ENCODE measurements at places on chromosomes 16 and 17.

GRCh38 chr16:46743232-46743719 lies 4.9 kb downstream of the MYLK3 start:
- DNase-seq = no peak

DNA sequence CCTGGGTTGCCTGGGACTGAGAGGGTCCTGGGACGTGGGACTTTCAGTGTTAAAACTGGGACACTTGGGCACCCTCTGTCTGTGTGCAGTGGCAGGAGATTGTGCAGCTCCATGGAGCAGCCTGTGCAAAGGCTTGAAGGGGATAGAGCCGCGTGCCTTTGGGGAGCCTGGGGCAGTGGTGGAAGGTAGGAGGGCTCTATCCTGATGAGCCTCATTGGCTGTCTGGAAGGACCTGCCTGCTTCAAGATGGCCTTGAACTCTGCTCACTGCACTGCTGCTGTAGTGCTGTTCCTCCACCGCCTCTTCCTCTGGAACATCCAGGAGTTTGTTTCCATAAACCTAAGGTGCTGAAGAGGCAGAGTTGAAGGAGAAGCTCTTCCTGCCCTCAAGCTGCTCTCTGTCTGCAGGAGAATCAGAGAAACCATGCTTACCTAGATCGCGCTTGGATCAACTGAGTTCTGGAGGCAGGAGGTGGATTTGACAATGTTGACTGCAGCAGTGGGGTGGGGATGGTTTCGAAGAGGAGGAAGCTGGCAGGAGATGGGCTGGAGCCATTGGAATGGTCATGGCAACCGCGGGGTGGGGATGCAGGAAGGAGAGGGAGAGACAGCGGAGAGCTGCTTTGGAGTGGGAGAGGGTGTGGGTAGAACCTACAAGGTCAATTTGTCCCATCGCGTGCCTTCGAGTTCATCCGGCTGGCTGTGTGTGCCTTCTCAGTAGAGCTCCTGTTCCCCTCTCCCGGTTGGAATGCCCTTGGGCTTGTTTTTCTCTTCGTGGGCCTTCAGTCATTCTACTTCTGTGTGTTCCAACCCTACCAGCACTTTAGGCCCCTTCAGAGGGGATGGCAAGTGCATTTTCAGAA lies 3.7 kb downstream of the RMI2 start:
- DNase-seq = no peak

DNA sequence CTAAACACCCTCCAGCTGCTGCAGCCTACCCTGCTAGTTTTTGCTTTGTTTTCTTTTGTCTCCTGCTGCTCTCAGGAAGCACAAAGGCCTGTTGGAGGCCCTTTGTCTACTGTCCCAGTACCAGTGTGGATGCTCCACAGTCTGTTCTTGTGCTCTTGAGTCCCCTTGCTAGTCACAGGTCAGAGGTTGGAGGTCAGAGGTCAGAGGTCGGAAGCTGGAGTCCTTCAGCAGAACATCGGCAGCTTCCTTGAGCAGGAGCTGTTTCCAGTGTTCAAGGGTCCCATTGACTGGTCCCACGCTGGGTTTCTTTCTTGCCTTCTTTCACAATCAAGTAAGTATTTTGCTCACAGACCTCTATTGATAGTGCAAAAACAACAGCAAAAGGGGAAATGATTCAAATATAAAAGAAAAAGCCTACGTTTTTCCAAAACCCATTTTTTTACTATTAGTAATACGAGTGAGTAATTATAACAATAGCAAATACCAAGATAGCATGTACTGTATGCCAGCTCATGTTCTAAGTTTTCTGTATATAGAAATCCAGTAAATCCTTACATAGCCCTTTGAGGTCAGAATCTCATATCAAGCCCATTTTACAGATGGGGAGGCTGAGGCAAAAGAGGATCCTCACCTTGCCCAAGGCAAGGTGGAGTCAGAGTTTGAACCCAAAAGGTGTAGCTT lies 10.9 kb upstream of the IL34 start:
- no peak for DNase-seq

- DNase-seq = no peak
Observed at GRCh38 chr16:2686912-2687507, 4.7 kb downstream of the KCTD5 start.

GRCh38 chr16:13994239-13995106 lies 74.5 kb downstream of the ERCC4 start:
- DNase-seq = no peak

- DNase-seq = no peak
Observed at GRCh38 chr17:56184650-56185049, 31.4 kb downstream of the ANKFN1 start.

DNA sequence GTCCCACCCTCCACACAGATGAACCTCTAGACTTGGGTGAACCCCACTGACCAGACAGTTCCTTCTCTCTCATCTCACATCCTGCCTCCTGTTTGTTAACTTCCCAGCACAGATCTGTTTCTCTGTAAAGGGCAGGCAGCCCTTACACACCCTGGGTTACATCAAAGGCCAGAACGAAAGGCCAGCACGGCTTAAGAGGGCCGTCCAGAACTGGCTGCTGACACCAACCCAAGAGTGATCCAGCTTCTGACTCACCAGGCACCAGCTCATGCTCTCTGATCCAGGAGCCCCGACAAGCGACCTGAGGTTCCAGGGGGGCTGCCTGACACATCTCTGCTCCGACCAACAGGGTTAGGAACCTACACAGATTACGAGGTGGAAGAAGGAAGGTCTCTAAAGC lies 86.9 kb downstream of the MRM3 start:
- no peak for DNase-seq

DNA sequence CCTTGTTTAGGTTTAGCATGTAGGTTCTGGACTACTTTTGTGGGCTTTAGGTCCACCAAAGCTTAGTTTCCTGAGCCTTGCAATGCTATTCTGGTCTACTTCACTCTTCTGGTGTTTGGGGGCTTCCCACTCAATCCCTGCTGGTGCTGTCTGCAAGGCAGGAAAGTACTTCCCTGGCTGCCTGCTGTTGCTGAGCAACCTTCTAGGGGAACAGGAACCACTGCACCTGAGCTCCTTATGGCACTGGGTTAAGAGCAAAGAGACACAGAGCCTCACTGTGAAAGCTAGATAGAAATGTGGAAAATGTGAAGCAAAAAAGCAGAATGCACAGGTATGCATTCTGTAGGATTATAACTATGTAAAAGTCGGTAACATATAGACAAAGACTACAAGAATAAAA lies 17.0 kb downstream of the MPO start:
- DNase-seq = no peak
